ENCODE measurements at places on chromosomes 13 and 19. TPM values are rescaled to one million over a fixed set of nuclear protein-coding genes. Genes with fewer than 3 reads are reported as not detected.

Gene CLEC4G
- not detected for polyA plus RNA-seq

Gene SIGLEC8
- polyA plus RNA-seq = not detected

Gene TJP3
- 12.1 TPM for polyA plus RNA-seq

Gene NCLN
- 57.7 TPM for polyA plus RNA-seq

Gene LENG9
- 2.2 TPM for polyA plus RNA-seq

Gene PGLYRP2
- not detected for polyA plus RNA-seq

Gene CGB8
- polyA plus RNA-seq = not detected

Gene DUXA
- polyA plus RNA-seq = not detected

Gene CKM
- 0.22 TPM for polyA plus RNA-seq

Gene LYPD3
- polyA plus RNA-seq = 2.2 TPM

Gene GPI
- 194 TPM for polyA plus RNA-seq

Gene SHISA7
- polyA plus RNA-seq = 0.10 TPM

Gene FUT1
- polyA plus RNA-seq = 4.2 TPM

Gene GPR4
- 3.8 TPM for polyA plus RNA-seq
